GM03348 (cell line): ENCODE measurements at places on chromosomes 2 and 18.

DNA sequence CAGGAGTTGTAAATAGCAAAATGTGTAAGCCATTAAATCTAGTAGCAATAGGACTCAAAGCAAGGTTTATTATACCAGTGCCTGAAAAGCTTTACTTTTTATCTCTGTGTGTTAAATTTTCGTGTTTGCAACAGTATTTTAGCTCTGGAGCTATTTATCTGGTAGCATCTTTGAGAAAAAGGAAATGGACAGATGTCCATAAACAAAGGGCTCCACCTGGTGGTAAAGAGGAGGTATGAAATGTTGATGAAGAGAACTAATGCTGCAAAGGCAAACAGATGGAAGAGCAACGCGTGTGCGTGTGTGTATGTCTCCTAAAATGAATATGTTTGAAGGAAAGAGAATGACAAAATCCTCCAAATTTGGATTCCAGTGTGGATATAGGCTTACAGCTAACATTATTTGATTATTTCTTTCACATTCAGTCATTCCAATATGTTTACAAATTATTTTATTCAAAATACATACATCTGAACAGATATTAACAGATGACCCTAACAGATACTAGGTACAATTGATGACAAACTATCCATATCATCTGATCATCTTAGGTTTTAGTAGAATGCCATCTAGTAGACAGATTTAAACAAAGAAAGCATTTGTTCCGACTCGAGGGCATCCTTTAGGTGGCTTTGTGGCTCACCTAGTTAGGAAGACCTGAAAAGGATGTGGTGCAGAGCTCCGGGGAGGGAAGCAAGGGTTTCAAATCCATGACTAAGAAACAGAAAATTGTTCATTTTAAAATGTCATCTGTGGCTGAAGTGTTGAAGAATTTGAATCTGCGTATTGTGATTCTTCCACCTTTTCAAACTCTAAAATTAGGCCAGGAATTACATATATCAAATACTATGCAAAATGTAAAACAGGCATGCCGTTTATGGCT lies 383.3 kb downstream of the MTX2 start:
- peak; percentile 60 for DNase-seq

GRCh38 chr2:29769847-29770246 lies 151.5 kb downstream of the ALK start:
- no peak for DNase-seq

GRCh38 chr2:20988905-20989304 lies 55.0 kb downstream of the APOB start:
- no peak for DNase-seq

GRCh38 chr2:45905632-45905958 lies 254.1 kb downstream of the PRKCE start:
- DNase-seq: no peak

- DNase-seq: no peak
These were observed 1047.2 kb upstream of the PIK3C3 start for GRCh38 chr18:40907842-40908241.

DNA sequence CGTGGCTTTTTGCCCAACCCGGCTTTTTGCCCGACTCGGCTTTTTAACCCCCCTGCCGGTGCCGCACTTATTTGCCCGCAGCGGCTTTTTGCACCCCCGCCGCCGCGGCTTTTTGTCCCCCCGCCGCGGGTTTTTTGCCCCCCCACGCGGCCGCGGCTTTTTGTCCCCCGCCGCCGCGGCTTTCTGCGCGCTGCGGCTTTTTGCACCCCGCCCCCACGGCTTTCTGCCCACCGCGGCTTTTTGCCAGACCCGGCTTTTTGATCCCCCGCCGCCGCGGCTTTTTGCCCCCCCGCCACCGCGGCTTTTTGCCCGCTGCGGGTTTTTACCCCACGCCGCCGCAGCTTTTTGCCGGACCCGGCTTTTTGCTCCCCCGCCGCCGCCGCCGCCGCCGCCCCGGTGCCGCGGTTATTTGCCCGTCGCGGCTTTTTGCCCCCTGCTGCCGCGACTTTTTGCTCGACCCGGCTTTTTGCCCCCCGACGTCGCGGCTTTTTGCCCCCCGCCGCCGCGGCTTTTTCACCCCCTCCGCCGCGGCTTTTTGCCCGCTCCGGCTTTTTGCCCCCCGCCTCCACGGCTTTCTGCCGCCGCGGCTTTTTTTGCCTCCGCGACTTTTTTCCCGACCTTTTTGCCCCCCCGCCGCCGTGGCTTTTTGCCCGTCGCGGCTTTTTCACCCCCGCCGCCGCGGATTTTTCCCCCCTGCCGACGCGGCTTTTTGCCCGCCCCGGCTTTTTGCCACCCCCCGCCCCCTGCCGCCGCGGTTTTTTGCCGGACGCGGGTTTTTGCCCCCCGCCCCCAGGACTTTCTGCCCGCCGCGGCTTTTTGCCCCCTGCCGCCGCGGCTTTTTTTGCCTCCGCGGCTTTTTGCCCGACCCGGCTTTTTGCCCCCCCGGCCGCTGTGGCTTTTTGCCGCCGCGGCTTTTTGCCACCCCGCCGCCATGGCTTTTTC lies 2786.5 kb downstream of the RPIA start:
- peak; percentile 44 for DNase-seq

GRCh38 chr2:176704282-176704858 lies 435.1 kb downstream of the MTX2 start:
- no peak for DNase-seq

DNA sequence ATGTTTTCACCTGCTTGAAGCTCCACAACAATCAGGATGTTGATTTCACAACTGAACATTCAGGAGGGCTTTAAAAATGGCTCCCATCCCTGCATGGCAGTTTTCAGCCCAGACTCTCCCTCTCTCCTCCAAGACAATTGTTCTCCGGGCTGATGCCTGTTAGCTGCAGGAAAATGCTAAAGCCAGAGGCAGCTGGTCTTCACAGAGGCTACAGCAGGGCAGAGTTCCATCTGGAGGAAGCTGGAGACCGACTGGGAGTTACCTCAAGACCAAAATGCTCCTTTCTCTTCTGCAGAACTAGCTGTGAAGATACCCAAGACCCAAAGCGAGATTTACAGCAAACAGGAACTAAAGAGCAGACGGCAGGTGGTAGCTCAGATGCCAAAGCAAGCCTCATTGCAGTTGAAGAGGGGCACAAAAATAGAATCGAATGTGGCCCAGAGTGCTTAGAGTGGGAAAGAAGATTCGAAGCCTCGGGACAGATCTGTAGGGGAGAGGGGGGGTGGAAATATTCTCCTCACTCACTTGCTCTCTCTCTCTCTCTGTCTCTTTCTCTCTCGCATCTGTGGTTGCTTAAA lies 423.6 kb downstream of the ZNF521 start:
- no peak for DNase-seq

DNA sequence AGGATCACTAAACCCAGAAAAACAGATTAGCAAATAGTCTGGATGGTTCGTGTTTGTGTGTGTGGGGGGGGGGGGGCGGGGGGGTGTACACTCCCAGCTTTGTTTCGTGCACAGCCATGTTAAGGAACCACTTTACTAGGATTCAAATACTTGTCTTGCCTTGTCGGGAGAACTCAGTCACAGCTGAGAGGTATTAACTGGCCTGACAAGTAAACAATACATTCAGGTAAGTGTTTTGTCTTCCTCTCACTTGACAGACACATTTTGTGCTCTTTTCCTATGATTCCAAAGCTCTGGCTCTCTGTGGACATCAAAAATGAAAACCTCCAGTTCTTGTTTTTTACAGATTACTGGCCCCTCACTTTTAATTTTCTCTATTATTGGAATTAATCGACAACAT lies 173.5 kb downstream of the LRP1B start:
- no peak for DNase-seq

DNA sequence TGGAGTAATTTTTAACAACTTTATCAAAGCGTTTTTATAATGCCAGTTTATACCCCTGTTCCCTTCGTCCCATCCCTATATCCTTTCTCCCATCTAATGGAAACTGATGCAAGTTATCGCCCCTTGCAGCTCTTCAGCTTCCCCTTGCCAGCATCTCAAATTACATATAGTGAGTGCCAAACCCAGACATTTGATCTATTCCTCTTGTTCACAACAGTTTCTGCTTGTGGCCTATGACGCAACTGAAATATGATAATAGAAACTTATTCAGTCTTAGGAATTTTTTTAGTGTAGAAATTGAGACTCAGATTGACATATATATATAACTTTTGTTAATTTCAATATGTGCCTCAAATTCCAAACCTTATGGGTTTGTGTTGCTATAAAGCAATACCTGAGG lies 562.2 kb upstream of the VWC2L start:
- DNase-seq: peak; percentile 13

DNA sequence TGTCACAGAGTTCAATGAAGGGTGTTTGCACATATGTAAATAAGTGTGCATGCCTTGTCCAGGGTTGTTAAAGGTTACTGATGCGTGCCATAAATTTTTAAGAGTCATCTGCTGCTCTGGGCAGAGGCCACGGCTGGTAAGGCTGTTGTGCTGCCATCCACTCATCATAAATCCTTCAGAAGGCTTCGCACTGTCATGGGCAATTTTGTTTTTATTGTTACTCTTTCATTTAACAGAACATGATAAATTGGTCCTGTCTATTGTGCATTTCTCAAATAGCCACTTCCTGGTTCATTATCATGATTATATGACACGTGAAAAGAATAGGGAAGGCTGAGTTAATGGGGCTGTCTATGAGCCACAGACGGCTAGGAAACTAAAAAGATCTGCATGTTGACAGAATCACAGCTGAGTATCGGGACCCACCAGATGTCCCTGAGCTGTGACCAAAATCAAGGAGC lies 634.3 kb upstream of the SOX11 start:
- no peak for DNase-seq

- DNase-seq: no peak
These were observed 13.7 kb upstream of the SAP130 start for GRCh38 chr2:128041561-128041960.

- no peak for DNase-seq
These were observed 457.6 kb downstream of the BCL11A start for GRCh38 chr2:60095903-60096302.

GRCh38 chr2:211823886-211824479 lies 714.6 kb downstream of the ERBB4 start:
- DNase-seq: no peak

- no peak for DNase-seq
These were observed 146.6 kb downstream of the VAPA start for GRCh38 chr18:10060469-10060782.

DNA sequence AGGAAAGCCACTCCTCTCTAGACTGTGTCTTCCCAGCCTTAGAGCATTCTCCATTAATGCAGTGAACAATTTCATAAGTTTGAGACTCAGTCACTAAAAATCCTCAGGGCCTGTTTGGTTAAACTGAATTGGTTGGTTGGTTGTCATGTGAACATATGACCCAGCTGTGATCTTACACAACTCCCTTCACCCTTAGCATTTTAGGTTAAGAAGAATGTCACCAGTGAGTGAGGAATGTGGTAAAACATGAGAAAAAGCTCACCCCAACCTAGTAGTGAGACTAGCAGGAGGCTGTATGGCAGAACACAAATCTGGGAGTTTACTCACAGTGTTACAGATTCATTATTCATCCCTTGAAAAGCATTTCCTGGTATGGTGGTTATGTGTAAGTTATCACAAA lies 32.4 kb downstream of the LHCGR start:
- DNase-seq: peak; percentile 69

GRCh38 chr2:50018292-50018691 lies 864.0 kb upstream of the FSHR start:
- DNase-seq: no peak

- no peak for DNase-seq
These were observed 28.5 kb upstream of the MLPH start for GRCh38 chr2:237458519-237458918.

GRCh38 chr18:30406728-30407127 lies 635.8 kb downstream of the DSC3 start:
- DNase-seq: no peak

DNA sequence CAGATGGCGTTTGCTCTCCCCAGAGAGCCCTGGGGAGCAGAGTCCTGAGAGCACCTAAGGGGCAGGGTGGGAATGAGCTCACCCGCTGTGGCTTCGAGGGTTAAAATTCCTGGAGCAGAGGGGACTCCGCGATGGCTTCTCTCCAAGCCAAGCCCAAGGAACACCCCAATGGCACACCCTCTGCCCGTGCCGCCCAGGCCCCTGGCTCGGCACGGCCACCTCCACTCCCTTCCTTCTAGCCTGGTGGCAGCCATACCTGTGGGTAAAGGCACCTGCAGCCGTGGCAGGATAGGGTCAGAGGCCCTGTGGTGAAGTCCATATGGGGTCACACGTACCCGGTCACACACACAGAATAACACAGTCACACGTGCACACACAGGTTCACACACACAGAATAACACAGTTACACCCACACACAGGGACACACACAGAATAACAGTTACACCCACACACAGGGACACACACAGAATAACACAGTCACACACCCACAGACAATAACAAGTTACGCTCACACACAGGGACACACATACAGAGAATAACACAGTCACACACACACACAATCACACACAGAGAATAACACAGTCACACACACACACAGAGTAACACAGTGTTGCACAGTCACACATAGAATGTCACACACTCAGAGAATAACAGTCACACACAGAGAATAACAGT lies 50.5 kb downstream of the RAMP1 start:
- DNase-seq: no peak

- peak; percentile 89 for DNase-seq
These were observed 3.1 kb upstream of the GMPPA start for GRCh38 chr2:219495531-219496122.

GRCh38 chr2:215579809-215580208 lies 143.9 kb upstream of the FN1 start:
- DNase-seq: peak; percentile 82

DNA sequence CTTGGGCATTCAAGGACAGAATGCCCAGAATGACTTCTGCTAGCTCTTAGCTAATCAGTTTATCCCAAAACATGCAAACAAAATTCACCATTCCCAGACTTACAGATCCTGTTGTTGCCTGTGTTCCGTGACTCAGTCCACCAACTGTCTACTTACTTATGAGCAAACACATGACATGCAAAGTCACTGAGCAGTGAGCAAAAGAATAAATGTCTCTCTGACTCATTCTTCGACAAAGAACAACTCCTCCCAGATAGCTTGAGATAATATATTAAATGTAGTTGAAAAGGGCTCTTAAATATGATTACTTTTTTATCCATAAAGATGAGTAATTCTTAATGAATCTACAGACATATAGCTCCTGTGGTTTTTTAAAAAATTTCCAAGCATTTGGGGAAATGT lies 9.0 kb upstream of the CREG2 start:
- DNase-seq: peak; percentile 81

DNA sequence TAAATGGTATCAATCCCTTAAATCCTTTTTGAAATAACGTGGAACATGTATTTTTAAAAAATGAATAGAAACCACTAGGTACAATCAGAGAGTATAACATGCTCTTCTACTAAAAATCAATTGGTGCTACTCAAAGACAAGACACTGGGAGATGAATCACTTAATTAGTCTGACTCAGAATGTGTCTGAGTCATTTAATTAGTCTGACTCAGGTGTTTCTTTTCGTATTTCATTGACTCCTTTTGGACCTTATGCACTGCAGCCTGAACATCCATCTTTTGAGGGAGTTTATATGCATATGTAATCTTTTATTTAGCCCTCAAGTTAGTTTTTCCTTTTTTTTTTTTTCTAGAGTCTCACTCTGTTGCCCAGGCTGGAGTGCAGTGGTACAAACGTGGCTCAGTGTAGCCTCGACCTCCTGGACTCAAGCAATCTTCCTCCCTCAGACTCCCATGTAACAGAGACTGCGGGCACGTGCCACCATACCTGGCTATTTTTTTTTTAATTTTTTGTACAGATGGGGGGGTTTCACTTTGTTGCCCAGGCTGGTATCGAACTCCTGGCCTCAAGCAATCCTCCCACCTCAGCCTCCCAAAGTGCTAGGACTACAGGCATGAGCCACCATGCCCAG lies 26.5 kb downstream of the PPP4R3B start:
- DNase-seq: peak; percentile 55

- no peak for DNase-seq
These were observed 1403.3 kb upstream of the DDX18 start for GRCh38 chr2:116411211-116411610.
